Muscle of leg (tissue), 16 donors: ENCODE measurements at places on chromosomes 5 and 9. TPM values are rescaled to one million over a fixed set of nuclear protein-coding genes. Genes with fewer than 3 reads are reported as not detected.

OTP gene
- not detected for total RNA-seq

GRCh38 chr5:151156507-151157420 lies 815 bp downstream of the ANXA6 start:
- DNase-seq, result peak; percentile 54

GPR21 gene
- 0.66 TPM for total RNA-seq

IRX2 gene
- 0.18 TPM for total RNA-seq

TSSK1B gene
- not detected for total RNA-seq

DNA sequence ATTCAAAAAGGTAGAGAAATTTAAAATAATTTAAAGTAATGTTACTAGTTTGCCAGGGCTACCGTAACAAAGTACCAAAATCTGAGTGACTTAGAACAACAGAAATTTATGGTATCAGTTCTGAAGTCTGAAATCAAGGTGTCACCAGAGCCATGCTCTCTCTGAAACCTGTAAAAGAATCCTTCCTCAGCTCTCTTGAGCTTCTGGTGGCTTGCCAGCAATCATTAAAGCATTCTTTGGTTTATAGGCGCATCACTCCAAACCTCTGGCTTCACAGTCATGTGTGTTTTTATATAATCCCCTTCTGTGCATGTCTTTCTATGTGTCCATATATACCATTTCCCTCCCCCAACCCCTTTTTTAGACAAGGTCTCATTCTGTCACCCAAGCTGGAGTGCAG lies 220.3 kb downstream of the COX7C start:
- no peak for DNase-seq

GRCh38 chr9:131481441-131482342 lies 21.0 kb upstream of the POMT1 start:
- DNase-seq, result no peak

- DNase-seq, result no peak
Measured at GRCh38 chr9:13860019-13860418, 453.9 kb downstream of the NFIB start.

DNA sequence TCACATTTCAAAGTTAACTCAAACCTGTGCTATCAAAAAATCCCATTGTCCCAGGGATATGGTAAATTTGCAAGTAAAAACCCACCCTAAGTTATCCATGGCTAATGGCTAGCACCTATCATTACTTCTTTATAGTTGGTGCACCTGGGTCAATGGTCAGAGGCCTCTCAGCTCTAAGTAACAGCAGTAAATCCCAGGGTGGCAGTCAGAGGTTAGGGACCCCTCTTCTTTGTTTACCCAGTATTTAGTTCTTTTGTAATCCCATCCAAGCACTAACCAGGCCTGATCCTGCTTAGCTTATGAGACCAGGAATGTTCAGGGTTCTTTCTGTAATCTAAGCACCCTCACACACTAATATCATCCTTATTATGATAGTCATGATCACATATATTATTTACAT lies 52.1 kb upstream of the WWC1 start:
- no peak for DNase-seq

GRCh38 chr5:175694371-175695160 lies 36.7 kb downstream of the HRH2 start:
- DNase-seq, result peak; percentile 50

DNA sequence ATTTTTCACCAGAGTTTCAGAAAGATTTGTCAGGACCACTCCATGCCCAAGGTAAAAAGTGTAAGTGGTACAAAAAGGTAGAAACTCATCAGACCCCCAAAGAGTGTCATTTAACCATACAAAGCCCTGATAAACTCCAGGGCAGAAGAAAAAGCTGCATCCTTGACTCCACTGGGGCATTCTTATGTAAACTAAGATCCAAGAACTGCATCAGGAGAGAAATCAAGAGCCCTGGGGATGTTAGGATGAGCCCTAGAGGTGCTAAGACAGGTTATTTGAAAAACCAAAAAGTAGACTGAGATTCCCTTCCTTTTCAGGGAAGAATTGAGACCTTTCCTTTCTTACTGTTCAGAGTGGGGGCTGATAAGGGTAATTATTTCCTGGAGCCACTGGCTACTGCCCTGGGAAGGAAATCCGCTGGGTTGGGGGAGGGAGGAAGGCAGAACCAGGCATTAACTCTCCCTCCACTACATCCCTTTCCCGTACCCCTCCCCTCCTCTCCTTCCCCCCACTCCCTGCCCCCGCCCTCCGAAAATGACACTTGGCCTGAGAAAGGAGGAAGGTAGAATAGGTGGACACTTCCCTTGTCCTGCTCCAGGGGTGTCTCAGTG lies 54.7 kb downstream of the FXN start:
- DNase-seq, result no peak

DNA sequence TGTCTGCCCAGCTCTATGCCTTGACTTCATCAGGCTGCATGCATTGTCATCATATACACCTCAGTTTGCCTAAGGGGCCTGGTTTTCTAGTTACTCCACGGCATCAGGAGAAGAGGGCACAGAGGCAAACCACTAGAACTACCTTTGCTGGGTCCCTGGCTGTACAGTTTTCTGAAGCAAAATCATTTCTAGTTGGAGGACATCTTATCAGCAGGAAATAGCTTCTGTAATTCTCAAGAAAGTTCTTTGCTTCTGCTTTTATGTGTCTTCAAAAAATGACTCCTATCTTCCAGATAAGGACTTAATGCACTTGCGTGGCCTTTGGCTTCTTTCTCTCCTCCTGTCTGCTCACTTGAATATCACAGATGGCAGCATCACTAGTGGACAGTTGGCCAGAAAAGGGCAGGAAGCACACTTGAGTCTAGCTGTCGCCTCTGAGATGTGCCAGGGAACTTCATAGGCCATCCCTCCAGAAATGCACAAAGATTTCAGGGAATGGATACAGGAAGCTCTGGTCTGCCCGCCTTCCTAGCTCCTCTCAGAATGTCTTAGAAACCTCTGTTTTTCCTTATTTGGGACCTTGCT lies 22.4 kb upstream of the LTC4S start:
- no peak for DNase-seq

GRCh38 chr9:350384-350783 lies 135.7 kb downstream of the DOCK8 start:
- DNase-seq, result no peak

C9 gene
- 0.22 TPM for total RNA-seq

DNA sequence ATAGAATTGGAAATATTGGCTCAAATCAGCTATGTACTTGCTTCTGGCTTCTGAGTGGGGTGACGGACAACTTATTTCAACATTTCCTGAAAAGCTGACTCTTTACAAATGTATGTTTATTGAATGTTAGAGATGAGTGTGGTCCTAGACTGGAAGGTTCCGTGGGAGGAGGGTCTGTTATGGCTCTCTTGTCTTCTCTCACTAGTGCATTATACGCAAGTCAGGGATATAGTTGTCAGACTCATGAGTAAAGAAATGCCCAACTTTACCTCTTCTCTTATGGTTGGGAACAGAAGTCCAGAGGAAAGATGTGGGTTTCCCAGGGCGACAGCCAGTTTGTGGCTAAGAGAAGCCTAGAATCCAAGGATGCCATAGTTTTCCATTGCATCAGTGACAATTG lies 839.3 kb upstream of the WWC1 start:
- no peak for DNase-seq
